ENCODE measurements at places on chromosomes 7 and 10.

GRCh38 chr10:3750854-3751253 is 34.2 kb downstream of the KLF6 start:
- DNase-seq: no peak

- DNase-seq: no peak
Observed at GRCh38 chr10:71127773-71128172, 84.6 kb upstream of the UNC5B start.

GRCh38 chr7:142612237-142612881 is 136.9 kb upstream of the PRSS1 start:
- no peak for DNase-seq

- peak; percentile 30 for DNase-seq
Observed at GRCh38 chr7:127447326-127447945, 54.9 kb upstream of the ZNF800 start.

DNA sequence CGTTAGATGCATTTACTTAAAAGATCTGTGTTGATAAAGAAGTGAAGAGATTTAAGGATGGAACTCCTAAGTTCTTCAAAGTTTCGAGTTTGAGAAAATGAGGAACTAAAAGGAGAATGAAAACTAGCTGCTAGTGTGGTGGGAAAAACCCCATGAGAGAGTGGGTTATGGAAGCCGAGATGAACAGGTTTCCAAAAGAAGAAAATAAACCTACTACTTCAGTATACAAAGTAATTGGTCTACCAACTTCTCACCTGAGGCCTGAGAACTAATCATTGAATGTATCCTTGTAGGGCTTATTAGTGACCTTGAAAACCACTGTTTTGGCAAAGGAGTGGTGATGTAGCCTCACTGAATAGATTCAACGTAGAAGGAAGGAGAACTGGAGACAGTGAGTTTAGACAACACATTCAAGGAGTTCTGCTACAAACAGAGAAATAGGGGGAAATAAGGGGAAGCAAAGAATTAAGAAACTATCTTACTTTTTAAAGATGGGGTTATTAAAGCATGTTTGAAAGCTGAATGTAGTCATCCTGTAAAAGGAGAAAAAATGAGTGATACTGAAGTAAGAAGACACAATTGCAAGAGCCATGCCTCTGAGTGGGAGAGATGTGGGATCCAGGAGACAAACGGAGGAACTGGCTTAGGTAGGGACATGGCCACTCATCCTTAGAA is 50.8 kb downstream of the CH25H start:
- DNase-seq: no peak

All from NCI-H1092 treated with DMSO at 0.1 percent for 48 hours (cell line).